ENCODE measurements at places on chromosomes 3 and 15.
A peak's percentile ranks its signal among the peaks of the same experiment; 100 is the strongest.

GRCh38 chr3:97389936-97390335, 374.6 kb upstream of the ARL6 start:
- no peak for DNase-seq

DNA sequence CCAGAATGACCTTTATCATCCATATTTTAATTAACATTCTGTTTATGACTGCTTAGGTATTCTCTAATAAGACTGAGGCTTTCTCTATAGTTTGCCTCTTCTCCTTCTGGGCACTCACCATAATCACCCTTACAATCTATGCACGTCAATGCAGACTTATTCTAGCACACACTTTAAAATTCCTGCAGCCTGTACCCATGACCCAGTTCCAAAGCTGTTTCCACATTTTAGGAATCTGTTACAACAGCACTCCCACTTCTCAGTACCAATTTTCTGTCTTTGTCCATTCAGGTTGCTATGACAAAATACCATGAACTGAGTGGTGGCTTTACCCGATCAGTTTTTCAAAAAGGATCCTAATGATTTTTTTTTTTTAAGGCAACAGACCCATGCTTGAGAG, 103.5 kb downstream of the SOX14 start:
- no peak for DNase-seq

- DNase-seq, result no peak
Measured at GRCh38 chr3:133459400-133459799, 59.5 kb downstream of the BFSP2 start.

- DNase-seq, result no peak
Measured at GRCh38 chr3:130760922-130761321, 14.3 kb upstream of the PIK3R4 start.

GRCh38 chr3:8885536-8886316, 77.5 kb downstream of the RAD18 start:
- no peak for DNase-seq

GRCh38 chr15:92709110-92709790, 53.7 kb upstream of the FAM174B start:
- DNase-seq, result no peak

DNA sequence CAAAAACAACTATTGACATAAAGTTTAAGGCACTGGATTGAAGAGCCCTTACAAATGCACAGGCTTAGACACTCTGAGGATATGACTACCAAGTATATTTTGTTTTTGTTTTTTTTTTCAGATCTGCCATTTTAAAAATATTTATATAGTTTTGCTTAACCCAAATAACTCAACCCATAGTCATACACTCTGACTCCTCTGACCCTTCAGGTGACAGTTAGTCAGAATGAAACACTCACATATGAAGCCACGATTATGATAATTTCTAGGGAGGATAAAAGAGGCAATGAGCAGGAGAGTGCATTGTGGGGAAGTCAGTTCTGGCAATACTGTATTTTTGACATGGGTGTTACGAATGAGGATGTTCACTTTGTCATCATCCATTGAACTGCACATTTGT, 774.7 kb downstream of the MECOM start:
- no peak for DNase-seq

DNA sequence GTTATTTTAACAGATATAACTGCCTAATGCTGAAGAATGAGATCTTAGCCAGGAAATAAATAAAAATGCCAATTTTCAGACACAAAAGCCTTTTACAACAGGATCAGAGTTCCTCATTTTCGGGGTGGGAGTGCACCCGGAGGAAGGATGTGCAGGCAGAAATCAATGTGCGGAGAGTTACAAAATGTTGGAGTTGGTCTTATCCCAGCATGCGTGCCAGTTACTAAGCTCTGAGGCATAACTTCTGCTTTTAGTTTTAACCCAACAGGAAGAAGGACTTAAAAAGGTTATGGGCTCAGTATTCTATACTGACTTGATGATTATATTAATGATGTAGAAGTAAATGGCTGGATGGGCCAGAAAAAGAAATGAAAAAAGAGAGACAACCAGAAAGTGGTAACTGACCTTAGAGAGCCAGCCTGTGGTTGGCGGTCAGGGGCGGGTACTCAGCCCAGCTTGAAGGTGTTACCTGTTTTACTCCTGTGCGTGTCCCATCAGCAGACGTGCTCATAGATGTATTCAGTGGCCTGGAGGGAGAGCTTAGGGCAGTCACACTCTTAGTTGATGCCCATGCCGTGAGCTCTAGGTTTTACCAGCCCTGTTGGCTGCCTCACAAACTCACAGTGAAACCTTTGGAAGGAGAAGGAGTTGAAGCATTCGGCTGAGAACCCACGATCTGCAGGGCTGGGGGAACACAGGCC, 164.7 kb downstream of the SV2B start:
- no peak for DNase-seq

DNA sequence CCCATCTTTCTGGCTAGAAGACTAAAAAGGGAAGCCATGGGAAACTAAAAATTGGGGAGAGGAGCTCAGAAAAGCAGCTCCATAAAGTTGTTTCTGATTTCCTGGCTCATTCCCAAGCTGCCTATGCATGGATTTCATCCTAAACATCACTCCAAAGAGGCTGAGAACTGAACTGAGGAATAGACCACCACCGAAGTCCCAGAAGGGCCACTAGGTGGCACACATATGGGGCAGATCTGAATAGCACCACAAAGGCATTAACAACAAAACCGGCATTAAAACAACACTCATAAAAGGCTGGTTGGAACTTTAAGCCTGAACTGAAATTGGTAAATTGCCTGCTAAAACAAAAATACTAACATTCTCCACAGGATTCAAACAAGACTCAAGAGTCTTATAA, 106.3 kb downstream of the PLD1 start:
- DNase-seq, result no peak

GRCh38 chr3:18334837-18335601, 90.1 kb downstream of the SATB1 start:
- DNase-seq, result no peak

DNA sequence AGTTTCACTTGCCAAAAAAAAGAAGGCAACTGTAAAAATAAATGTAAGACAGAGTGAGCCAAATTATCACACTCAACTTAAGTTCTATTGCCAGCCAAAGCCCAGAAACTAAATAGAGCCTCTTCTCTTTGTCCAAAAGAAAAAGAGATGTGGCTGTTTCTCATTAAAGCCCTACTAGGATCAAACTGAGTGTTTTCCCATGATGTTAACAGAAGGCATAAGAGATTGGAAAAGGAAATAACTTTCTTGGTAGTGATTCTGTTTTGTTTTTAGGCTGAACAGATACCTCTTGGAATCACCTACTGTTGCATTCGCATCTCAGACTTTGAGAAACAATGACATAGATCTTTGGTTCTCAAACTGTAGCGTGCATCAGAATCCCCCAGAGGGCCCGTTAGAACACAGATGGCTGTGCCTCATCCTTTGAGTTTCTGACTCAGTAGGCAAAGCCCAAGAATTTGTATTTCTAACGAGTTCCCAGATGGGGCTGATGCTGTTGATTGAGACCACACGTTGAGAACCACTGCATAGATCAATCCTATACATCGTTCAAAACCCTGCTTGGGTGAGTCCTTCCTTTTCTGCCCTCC, 42.5 kb upstream of the SRGAP3 start:
- no peak for DNase-seq

- DNase-seq, result peak; percentile 16
Measured at GRCh38 chr3:129975705-129976048, 1.2 kb downstream of the TRH start.

DNA sequence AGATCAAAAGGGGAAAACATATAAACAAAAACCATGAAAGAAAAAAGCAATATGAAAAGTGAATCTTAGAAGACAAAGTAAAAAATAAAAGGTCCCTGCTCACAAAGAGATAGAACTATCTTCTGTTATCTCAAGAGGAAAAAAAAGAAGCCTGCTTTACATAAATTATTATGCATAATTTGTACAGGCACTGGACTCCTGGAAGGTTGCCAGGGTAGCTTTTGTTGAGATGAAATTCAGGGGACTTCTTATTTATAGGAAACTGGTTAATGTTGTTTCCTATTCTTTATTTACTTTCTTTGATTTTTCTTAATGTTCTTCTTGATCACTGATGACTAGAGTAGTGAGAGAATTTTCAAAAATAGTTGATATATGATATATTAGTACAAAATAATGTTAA, 66.9 kb downstream of the PPM1L start:
- DNase-seq, result no peak

DNA sequence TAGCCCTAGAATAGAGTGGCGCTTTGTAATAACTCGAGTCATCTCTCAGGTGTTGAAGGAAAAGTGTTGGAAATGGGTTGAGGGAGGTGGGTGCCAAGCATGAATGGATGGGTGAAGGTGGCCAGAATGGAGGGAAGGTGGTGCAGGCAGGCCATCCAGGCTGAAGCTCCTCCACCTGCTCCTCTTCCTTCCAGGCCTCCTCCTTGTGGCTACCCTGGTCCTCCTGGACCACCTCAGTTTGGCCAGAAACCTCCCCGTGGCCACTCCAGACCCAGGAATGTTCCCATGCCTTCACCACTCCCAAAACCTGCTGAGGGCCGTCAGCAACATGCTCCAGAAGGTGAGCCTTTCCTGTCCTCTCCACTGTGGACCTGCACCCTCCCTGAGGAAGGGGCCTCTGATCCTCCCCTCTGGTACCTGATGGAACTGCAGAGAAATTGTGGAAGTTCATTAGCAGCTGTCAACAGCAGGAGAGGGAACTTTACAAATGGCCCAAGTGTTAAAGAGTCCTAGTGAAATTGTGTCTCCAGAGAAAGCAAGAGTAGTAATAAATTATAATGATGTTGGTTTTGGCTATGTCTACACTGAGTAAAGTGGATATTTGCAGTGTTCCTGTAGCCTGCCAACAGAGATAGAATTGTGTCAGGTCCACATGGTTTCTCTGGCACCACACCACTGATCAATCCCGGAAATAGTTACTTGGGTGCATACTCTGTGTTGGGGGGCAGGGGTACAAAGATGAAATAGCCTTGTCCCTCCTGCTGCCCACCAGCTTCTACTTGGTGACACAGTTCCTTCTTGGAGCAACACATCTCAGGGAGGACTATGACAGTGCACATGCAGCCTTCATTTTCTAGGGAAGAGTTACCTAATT, 1.6 kb downstream of the IL12A start:
- DNase-seq, result no peak

DNA sequence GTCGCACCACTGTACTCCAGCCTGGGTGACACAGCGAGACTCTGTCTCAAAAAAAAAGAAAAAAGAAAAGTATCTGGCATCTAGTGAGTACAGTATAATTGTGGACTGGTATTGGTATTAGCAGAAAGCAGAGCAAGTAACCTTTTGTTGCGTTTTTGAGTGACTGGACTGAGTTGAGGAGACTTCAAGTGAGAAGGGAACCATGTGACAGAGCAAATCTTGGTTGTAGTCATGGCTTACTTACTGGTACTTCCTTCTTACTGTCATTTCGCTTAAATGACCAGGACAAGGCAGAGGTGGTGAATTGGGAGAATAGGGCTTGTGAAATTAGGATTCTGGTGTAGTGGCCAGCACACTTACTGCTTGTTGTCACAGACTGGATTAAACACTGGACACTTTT, 20.6 kb downstream of the RTF1 start:
- DNase-seq, result no peak

GRCh38 chr3:147471741-147472140, 62.6 kb downstream of the ZIC1 start:
- DNase-seq, result no peak

DNA sequence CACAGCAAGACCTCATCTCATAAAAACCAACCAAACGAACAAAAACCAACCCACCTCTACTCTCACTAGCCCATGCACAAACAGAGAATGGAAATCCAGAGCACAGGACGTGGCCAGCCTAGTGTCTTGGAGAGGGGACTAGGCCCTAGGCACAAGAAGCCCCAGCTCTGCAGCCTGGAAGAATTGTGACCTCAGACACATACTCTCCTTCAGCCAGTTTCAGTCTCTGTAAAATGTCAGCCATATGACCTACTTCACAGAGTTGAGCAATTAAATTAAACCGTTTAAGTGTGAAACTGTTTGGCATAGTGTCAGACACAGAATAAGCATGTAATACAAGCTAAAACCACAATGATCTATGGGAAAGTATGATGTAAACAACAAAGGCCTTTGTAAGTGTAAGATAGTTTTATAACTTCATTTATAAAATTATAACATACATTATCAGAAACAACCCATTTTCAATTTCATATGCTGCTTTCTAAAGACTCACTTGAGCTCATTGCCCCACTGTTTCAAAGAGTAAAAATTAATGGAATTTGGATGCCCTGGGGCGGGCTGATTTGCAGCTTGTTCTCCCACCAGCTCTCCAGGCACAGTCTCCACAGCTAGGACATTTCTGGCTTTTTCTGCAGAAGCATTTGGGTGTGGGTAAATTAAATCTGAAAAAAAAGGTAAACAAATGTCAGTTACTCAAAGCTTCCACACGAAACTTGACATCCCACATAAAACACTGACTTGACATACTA, 32.9 kb downstream of the TBC1D2B start:
- DNase-seq, result no peak

- DNase-seq, result no peak
Measured at GRCh38 chr15:65366122-65366892, 11.5 kb downstream of the IGDCC3 start.

DNA sequence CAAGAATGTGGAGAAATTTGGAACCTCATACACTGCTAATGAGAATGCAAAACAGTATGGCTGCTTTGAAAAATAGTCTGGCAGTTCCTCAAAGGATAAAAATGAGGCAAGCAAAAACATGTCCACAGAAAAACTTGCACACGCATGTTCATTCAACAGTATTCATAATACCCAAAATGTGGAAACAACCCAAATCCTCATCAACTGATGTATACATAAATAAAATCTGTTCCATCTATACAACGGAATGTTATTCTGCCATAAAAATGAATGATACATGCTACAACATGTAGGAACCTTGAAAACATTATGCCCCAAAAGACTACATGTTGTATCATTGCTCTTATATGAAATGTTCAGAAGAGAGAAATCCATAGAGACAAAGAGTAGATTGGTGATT, 36.4 kb upstream of the OXTR start:
- no peak for DNase-seq

- DNase-seq, result peak; percentile 22
Measured at GRCh38 chr3:5122741-5123706, 932 bp downstream of the ARL8B start.

- no peak for DNase-seq
Measured at GRCh38 chr15:101676921-101677329, 24.7 kb upstream of the TM2D3 start.

- peak; percentile 3 for DNase-seq
Measured at GRCh38 chr3:81910244-81910852, 148.9 kb upstream of the GBE1 start.

GRCh38 chr15:35309886-35310285, 224.8 kb upstream of the NANOGP8 start:
- DNase-seq, result no peak

- peak; percentile 6 for DNase-seq
Measured at GRCh38 chr3:100260081-100260684, 609 bp upstream of the TBC1D23 start.

GRCh38 chr3:195873281-195873887, 35.0 kb downstream of the TNK2 start:
- no peak for DNase-seq
